ENCODE measurements at places on chromosomes 4 and X.

DNA sequence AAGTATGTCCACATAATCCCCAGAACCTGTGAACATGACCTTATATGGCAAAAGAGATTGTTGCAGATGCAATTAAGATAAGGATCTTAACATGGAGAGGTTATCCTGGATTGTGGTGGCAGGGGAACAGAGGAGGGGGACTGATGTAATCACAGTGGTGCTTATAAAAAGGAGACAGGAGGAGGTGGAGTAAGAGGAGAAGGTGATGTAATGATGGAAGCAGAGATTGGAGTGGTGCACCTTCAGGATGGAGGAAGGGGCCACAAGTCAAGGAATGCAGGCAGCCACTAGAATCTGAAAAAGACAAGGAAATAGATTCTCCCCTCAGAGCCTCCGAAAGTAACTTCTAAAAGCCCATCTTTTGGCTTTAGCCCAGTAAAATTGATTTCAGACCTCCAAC is 388.4 kb downstream of the BCOR start:
- no peak for DNase-seq

GRCh38 chr4:88761861-88762523 is 64.4 kb upstream of the NAP1L5 start:
- no peak for DNase-seq

DNA sequence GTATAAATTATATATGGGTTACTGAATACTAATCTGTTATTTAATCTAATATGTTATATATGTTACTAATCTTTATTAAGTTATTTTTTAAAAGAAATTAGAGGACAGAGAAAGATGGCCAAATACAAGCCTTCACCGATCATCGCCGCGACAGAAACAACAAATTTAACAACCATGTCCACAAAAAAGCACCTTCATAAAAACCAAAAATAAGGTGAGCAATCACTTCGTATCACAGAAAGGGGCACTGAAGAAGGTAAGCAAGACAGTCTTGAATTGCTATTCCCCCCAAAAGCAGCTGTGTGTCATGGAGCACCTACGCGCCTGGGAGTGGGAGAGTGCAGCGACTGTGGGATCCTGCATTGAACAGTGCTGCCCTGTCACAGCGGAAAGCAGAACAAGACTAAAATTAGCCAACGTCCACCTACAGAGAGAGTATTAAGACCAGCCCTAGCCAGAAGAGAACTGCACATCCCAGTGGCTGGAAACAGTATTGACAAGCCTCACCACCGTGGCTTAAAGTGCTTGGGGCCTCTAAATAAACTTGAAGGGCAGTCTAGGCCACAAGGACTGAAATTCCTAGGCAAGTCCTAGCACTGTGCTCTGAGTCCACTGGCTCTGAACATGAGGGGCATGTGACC is 38.5 kb downstream of the LRBA start:
- DNase-seq: no peak

DNA sequence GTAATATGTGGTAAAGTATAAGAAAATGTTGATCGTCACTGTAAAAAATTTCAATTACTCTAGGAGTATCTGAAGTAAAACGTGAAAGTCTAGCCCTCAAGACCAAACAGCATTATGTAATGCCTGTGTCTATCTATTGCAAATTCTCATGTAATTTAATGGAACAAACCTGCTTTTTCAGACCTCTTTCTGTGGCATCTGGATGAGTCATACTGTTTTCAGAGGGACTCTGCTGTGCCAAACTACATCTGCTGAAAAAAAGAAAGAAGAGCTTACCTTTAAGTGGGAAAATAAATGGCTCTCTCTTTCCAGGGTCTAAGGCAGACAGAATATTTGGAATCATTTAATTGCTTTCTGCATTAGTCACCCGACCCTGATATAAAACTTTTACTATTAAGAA is 89.8 kb upstream of the ARMCX2 start:
- no peak for DNase-seq

- no peak for DNase-seq
Measured at GRCh38 chrX:46477435-46477834, 67.8 kb downstream of the ZNF674 start.

DNA sequence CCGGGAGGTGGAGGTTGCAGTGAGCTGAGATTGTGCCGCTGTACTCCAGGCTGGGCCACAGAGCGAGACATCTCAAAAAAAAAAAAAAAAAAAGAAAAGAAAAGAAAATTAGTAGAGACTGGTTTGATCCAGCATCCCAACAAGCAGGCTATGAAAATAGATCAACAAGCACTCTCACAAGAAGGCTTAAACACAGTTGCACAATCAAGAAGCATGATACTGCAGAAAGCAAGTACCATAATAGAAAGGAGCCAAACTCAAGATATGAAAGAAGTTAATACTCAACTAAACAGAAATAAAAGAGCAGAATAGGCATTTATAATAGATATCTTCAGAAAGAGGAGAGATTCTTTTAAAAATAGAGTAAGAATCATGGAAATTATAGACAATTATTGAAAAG is 10.6 kb downstream of the TLR6 start:
- DNase-seq: no peak

GRCh38 chr4:108890484-108890881 is 127.6 kb upstream of the ETNPPL start:
- DNase-seq: no peak

DNA sequence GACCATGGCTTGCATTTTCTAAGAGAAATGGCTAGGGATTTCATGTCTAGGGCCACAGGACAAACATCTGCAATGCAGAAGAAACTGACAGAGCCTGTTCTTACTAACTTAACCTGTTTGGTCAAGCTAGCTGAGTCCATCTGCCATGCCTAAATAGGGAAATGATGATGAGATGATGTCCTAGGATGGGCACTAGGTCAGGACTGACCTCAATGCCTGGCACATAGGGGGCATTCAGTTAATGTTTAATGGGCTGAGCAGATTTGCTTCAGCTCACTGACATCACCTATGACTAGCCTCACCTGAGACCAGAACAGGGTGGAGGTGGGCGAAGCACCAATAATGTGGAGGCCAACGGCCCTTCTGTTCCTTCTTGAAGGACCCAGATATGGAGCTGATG is 174.2 kb upstream of the SCML1 start:
- DNase-seq: no peak

- no peak for DNase-seq
Measured at GRCh38 chr4:39631700-39632079, 7.0 kb downstream of the SMIM14 start.

DNA sequence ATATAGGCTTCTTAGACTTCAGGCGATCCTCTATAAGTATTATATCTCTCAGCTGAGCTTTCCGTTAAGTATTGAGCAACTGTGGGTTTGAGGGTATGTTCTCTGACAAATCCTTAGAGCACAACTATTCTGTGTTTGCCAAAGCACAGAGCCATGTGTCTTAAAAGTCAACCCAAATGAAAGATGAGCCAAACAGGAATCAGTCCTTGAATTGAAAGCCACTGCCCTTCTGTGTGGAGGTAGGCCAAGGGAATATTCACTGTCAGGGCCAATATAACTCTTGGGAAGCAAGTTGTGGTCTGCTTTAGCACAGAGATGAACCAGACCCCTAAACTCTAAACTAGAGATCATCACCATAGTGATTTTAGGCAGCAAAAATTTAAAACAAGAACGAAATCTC is 164.0 kb downstream of the STAG2 start:
- no peak for DNase-seq

DNA sequence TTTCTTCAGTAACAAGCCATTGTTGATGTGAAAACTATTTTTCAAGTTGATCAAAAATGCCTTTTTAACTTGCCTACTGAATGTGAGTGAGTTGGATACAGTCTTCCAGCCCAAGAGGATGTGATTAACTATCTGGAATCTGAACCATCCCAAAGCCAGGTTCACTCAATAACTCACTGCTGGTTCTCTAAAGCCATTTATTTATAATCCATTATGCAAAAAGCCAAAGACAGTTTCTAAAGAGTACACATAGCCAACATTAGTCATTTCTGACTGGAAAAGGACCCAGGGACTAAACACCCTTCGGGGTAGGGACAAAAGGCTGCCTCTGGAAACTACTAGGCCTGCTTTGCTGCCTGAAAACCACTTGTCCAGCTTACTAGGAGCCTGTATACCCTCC is 109.6 kb downstream of the SHROOM4 start:
- DNase-seq: no peak

All from stimulated activated CD8-positive, alpha-beta memory T cell treated with anti-CD3 and anti-CD28 coated beads, Interleukin-15, amount 100 ng/mL, for 24 hours (primary cell).